COLO829 (cell line): ENCODE measurements at places on chromosomes 4 and X.

GRCh38 chr4:130424211-130424610 is 1328.3 kb downstream of the C4orf33 start:
- DNase-seq = no peak

- peak; percentile 56 for DNase-seq
These were observed 46.5 kb downstream of the RFC1 start for GRCh38 chr4:39319676-39320075.

GRCh38 chrX:51802917-51803688 is 59.9 kb downstream of the GSPT2 start:
- peak; percentile 18 for DNase-seq

- peak; percentile 2 for DNase-seq
These were observed 105.7 kb downstream of the SLITRK2 start for GRCh38 chrX:145923376-145923775.
